ENCODE measurements at places on chromosomes 2 and 18. TPM values are rescaled to one million over a fixed set of nuclear protein-coding genes. Genes with fewer than 3 reads are reported as not detected.

POLR1A gene
- total RNA-seq, result 21.2 TPM

FAM228A gene
- total RNA-seq, result not detected

SERPINB11 gene
- total RNA-seq, result not detected

GRCh38 chr18:35089382-35089781 is 48.2 kb downstream of the MAPRE2 start:
- no peak for DNase-seq
